Stimulated activated CD8-positive, alpha-beta memory T cell treated with anti-CD3 and anti-CD28 coated beads, Interleukin-4, amount 100 ng/mL, for 48 hours (primary cell): ENCODE measurements at places on chromosomes 7 and 10.

DNA sequence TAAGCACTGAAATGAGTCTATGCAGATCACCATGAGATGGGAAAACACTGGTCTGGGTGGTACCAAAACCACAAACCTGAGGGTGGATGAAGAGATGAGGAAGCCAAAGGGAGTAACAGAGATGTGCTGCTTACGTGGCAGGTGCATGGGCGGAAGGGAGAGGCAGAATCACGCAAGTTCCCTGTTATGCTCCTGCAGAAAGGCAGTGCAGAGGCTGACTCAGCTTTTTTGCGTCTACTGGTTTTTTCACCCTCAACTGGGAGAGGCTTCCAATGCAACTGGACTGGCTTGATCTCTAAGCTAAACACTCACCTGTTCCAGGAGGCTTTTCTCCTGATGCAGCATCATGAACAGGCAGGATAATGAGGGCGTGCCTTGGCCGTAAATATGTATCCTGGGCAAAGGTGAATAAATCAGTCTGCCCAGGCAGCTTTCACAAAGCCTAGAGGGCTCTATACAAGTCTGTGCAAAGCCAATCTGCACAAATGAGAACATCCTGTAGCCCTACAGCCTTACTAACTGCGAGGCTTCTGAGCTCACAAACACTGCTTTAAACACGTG, 95.4 kb upstream of the AFAP1L2 start:
- peak; percentile 84 for DNase-seq

GRCh38 chr7:5143935-5144903, 45.8 kb upstream of the WIPI2 start:
- peak; percentile 66 for DNase-seq

DNA sequence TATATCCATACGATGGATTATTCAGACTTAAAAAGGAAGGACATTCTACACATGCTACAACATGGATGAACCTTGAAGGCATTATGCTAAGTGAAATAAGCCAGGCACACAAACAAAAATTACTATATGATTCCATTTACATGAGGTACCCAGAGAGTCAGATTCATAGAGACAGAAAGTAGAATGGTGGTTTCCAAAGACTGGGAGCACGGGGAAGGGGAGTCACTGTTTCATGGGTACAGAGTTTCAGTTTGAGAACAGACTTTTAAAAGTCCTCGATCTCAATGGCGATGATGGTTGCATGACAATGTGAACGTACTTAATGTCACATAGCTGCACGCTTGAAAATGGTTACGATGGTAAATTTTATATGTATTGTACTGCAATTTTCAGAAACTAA, 39.3 kb downstream of the NUDCD3 start:
- DNase-seq = no peak

- DNase-seq = no peak
Observed at GRCh38 chr7:94394437-94395140, at the start of gene COL1A2. Gene COL1A2 (plus strand): TSS chr7:94394895. CDS start chr7:94395032, 137 bp downstream.

DNA sequence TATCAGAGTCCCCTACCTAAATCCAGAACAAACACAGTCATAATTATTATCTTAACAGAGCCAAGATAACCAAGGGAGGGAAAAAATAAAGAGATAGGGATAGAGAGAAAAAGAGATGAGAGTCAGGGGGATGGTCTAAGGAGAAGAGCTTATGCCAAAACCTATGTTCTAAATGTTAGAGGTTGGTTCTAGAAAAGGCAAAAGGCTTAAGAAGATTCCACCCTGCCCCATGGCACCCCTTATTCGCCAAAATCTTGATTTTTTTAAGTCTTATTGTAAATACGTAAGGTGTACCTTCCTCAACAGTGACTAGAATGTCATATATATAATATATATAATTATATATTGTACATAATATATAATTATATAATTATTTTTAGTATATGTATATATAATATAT, 29.6 kb upstream of the CTNNA3 start:
- DNase-seq = no peak

DNA sequence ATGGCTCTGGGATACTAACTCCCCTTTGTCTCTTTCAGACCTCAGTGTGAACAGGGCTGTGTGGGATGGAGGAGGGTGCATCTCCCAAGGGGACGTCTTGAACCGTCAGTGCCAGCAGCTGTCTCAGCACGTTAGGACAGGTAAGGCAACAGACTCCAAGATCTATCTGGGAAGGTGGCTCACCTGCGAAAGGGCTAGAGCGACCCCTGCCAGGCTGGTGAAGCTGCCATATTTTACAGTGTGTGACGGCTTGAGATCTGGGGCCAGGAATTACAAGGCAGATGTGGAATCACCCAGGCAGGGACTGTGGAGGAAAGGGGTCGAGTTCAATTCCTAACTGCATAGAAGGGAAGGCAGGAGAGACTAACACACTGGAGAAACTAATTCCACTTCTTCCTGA, 11.2 kb downstream of the MUC17 start:
- DNase-seq = no peak

DNA sequence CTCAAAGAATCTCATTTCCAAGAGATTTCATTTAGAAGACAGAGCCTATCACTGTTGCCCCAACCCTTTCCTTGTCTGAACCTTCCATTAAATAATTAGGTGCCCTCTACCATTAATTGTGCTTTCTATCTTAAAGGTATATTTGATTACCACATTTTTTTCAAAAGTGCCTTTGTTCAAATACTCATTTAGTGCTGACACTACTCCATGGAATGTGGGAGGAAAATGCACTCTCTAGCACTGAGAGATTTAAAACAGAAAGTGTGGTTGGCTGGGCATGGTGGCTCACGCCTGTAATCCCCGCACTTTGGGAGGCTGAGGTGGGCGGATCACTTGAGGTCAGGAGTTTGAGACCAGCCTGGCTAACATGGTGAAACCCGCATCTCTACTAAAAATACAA, 119.8 kb downstream of the CACNA2D1 start:
- no peak for DNase-seq

DNA sequence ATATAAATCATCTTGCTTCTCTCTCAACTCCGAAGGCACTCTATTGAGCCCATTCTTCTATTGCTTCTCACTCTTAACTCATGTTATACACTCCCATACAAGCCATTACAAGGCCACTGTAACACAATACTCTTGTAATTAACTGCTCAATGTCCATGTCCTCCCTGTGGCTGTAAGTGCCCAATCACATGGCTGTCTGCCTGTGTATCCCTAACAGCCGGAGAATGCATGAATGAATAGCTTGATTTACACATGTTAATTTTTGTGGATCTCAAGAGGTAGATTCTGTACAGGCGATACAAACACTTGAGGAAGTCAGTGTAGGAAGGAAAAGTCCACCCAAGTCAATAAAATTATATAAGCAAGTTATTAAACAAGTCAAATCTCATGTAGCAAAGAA, 215.6 kb downstream of the DOCK4 start:
- DNase-seq = no peak

DNA sequence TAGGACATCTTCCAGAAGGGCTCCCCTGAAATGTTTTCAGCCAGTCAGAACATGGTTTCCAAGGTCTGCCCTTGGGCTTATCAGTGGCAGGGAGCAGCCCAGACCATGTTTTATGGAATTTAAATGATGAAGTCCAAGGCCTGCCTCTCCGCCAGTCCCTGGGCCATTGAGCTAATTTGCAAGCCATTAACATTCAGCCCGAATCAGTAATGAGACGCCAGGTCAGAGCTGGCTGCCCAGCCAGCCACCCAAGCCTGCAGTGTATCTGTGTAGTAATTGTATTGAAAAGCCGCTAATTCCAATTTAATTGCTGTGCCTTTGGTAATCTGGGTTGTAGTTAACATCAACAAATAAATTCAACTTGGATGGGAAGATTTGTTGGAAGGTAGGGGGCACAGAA, 131.4 kb downstream of the PAXIP1 start:
- DNase-seq = no peak

DNA sequence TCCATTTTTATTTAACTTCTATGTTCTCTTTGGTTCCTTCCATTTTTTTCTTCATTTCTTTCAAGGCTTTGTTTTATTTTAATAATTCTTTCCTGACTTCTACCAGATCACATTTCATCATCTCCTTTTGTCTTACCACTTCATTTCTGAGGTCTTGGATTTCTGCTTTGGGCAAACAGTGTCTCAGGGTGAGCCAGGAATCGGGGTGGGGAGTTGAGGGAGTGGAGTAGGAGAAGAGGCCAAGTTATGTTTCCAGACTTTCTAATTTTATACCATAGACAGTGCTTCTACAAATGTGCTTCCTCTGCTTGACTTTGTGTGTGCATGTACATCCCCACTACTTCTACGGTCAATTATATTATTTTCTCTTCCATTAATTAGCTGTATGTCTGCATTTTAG, 112.1 kb downstream of the PRKG1 start:
- no peak for DNase-seq

- DNase-seq = no peak
Observed at GRCh38 chr10:61891906-61892585, 9.5 kb upstream of the ARID5B start.

GRCh38 chr7:21059069-21059468, 272.4 kb upstream of the SP8 start:
- DNase-seq = no peak

GRCh38 chr10:97196223-97197029, 10.7 kb upstream of the SLIT1 start:
- DNase-seq = peak; percentile 75

GRCh38 chr10:12510501-12510941, 161.2 kb downstream of the CAMK1D start:
- DNase-seq = no peak

DNA sequence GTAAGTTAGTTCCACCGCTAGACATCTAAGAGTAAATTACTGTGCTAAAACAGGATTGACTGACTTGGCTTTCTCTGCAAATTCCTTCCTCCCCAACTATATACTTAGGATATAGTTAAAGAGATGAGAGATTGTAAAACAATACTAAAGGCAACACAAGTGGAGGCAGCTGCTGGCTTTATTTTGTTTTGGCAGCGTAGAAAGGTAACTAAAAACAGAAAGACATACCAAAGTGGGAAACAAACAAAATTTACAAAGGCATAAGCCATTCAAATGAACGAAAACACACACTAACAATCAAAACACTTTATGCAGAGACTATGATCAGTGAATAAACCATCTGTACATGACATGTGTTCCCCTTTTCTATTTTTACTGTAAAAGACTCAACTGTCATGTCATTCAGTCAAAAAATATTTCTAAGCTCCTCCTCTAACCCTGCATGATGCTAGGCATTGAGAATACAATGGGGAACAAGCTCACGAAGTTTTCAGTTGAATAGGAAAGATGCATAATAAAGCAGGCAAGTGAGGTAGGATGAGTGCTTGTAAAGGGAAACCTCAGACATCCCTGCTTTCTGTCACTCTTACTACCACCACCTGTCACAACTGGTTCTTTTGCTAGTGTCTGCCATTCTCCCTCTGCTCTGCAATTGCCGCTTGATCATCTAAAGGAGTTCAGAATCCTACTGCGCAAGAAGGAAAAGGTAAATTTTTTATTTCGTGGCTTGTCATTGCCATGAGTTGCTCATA, 64.2 kb upstream of the COL1A2 start:
- no peak for DNase-seq

- no peak for DNase-seq
Observed at GRCh38 chr7:104976966-104977636, 36.9 kb upstream of the KMT2E start.

DNA sequence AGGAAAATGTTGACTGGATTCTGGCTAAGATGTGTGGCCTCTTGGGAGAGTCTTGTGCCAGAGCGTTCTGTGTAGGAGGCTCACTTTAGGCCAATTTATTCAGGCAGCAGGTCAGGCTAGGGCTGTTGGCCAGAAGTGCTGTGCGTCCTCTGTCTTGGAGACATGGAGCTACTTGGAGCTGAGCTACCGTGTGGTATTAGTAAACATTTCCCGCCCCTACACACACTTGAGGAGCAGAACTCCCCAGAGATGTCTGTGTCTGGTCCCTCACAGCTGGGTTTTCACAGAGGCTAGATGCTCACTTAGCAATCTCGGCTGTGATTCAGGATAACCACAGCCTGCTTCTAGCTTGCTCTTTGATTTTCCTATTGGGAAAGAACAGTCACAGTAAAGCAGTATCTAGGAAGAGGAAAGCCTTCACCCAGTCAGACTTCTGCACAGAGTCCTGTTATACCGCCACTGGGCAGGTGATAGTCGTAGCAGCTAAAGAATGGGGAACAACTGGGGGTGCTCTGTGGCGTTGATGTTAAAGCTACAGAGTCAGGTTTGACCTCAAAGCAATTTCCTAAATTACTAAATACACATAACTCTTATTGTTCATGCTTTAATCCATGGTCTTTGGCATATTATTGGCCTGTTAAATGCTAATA, 86.7 kb downstream of the MDFIC start:
- DNase-seq = no peak

- no peak for DNase-seq
Observed at GRCh38 chr7:25758559-25758958, 393.4 kb upstream of the NFE2L3 start.
